ENCODE measurements at places on chromosomes 11 and 22. TPM values are rescaled to one million over a fixed set of nuclear protein-coding genes. Genes with fewer than 3 reads are reported as not detected.

GRCh38 chr11:80432057-80432456 is 991.2 kb upstream of the TENM4 start:
- DNase-seq: no peak

DNA sequence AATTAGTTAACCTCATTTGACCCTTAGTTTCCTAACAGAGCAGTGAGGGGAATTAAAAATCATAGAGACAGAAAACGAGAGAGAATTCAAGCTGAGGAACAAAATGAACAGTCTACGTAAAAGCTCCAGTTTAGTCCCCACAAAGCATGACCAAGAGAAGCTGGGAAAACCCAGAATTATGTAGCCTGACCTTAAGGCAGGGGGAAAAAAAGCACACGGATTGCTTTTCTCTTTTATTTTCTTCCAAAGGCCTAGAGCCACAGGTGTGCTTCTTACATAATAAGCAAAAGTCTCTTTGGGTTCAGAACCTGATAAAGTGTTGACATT is 514 bp upstream of the AMBRA1 start:
- DNase-seq: no peak

GRCh38 chr11:16941935-16942334 is 72.3 kb downstream of the PLEKHA7 start:
- DNase-seq: no peak

DNA sequence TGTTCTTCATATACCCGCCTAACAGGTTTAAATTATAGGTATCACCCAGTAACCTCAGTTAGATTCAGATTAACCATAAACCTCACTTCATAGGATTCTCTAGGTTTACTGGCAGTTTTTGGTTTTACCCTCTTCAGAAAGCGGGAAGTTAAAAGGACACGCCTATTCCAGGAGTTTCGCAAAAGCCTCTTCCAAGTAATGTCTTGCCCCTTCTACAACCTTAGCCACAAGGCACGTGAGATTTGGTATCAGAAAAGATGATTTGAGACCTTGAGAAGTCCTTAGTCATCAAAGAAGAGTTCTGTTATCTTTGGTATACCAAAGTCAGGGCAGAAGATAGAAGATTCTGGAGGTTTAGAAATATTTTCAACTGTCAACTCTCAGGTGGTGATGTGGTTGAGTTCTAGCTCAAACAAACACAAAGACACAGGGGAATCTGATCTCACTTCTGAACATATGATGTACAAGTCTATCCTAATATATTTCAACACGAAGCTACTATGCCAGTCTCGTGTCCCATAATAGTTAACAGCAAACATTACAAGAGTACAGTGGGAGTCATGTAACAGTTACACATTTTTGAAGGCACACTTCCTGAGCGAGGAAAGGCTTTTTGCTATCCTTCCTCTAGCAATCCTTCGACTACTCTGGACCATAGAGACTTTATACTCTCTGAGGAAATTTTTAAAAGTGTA is 103.5 kb downstream of the USP35 start:
- DNase-seq: no peak

- DNase-seq: no peak
Measured at GRCh38 chr11:61144511-61145179, 16.6 kb downstream of the VPS37C start.

DNA sequence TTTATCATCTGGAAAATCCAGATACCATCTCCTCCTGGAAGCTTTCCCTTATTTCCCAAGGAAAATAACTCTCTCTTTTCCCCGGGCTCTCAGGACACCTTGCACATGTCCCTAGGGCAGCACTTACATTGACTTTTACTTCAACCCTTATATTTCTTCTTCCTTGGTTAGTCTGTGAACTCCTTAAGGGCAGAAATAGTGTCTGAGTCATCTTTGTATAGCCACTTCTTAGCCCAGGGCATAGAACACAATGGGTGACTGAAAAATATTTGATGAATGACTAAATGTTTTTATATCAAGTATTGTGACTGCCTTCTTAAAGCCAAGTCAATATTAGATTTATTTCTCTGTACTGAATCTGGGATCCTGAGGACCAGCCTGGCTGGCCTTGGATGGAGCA is 45.4 kb upstream of the MYOD1 start:
- DNase-seq: no peak

GRCh38 chr22:41935015-41935351 is 8.4 kb upstream of the TNFRSF13C start:
- DNase-seq: no peak

DNA sequence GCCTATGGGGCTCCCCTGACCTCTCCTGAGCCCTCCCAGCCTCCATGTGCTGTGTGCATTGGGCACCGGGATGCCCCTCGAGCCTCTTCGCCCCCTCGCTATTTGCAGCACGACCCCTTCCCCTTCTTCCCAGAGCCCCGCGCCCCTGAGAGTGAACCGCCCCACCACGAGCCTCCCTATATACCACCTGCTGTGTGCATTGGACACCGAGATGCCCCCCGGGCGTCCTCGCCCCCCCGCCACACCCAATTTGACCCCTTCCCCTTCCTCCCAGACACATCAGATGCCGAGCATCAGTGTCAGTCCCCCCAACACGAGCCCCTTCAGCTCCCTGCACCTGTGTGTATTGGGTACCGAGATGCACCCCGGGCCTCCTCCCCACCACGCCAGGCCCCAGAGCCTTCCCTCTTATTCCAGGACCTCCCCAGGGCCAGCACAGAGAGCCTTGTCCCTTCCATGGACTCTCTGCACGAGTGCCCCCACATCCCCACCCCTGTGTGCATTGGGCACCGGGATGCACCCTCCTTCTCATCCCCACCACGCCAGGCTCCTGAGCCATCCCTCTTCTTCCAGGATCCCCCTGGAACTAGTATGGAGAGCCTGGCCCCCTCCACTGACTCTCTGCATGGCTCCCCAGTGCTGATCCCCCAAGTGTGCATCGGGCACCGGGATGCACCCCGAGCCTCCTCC is 28.8 kb downstream of the TRIOBP start:
- no peak for DNase-seq

DNA sequence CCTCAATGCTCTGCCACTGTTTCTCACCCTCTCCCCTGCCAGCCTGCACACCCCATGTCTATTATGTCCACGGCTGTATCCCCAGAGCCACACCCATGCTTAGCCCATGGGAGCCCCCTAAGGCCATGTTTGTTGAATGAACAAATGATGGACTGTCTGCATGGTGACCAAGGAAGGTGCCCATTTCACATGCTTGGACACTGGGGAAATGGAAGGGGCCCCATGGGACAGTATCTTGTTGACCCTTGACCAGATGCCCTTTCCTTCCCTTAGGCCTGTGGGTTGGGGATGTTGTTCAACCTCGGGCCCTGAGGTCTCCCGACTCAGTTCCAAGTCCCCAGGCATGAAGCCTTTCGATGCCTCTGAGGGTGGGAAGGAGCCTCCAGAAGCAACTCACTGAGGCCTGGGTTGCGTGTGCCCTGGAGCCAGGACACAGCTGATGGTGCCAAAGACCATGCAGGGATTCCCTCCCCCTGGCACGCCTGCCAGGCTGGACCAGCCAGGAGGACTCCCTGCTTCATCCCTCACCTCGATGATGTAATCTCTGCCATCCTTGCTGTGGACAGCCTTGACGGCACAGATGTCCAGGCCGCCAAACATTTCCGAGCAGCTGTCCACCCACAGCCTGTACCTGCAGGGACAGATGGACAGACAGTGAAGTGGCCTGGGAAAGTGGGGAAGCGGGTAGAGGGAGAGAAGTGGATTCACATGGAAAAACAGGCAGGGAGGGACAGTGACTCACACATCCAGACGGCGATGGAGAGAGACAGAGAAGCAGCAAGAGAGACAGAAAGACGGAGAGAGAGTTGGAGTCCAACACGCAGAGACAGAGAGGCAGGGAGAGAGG is 58.9 kb downstream of the FBXO7 start:
- DNase-seq: no peak

GRCh38 chr22:23315341-23315917 is 135.1 kb downstream of the BCR start:
- DNase-seq: peak; percentile 53

- no peak for DNase-seq
Measured at GRCh38 chr11:100638648-100639047, 48.4 kb upstream of the ARHGAP42 start.

GRCh38 chr11:70496591-70497535 is 98.5 kb downstream of the CTTN start:
- DNase-seq: no peak

GRCh38 chr11:86740628-86741483 is 59.5 kb upstream of the PRSS23 start:
- no peak for DNase-seq

GRCh38 chr11:119314726-119315125 is 2.2 kb downstream of the MCAM start:
- no peak for DNase-seq

DNA sequence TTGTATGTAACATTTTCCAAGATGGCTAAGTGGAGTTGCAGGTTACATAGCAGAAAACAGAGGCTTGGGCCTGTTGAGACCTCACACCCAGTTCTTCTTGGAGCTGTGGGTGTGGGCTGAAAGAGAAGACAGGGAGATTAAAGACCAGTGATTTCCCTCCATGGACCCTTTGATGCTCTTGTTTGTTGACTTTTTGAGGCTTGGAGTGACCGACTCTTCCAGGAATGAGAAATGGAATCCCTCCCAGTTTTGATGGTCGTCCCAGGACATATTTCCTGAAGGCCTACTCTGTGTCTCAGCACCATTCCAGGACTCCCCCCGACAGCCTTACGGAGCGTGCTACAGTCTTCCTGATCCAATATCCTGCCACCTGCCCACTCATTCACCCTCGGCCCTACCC is 96.9 kb downstream of the PTPRJ start:
- no peak for DNase-seq

GRCh38 chr11:62917906-62918502 is 3.2 kb downstream of the CHRM1 start:
- DNase-seq: no peak

DNA sequence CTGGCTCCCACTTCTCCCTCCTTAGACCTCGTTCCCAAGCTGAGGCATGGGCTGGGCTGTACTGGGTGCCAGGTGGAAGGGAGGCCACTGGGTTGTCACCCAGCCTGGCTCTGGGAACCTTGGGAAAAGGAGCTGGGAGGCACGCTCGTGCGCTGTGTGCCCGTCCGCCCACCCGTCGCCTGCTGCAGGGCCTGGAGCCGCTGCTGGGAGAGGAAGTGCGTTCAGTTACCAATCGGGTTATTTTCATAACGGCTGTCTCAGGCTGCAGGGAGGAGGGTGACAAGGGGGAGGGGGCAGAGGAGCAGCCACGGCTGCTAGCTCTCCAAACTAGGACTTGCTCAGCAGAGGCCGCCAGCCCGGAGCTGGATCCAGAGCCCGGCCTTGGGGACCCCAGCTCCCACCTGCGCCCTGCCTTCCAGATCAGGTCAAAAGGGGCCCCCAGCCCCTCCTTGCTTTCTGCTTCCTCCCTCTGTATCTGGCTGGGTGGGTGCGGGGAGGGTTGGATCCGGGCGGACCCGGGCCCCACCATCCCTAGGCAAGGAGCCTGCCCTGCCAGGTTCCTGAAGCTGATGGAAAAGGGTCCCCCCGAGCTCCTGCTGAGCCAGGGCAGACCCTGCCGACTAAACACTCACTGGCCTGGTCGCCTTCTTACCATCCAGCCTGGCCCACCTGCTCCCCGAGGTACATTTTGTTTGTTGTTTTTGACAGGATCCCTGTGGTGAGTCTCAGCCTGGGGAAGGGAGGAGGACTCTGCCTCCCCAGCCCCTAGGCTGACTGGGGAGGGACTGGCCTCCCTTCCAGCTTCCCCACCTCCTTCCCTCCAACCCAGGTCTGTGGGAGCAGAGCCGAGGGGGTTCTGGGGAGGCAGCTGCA is 14.3 kb downstream of the DGKZ start:
- no peak for DNase-seq

DNA sequence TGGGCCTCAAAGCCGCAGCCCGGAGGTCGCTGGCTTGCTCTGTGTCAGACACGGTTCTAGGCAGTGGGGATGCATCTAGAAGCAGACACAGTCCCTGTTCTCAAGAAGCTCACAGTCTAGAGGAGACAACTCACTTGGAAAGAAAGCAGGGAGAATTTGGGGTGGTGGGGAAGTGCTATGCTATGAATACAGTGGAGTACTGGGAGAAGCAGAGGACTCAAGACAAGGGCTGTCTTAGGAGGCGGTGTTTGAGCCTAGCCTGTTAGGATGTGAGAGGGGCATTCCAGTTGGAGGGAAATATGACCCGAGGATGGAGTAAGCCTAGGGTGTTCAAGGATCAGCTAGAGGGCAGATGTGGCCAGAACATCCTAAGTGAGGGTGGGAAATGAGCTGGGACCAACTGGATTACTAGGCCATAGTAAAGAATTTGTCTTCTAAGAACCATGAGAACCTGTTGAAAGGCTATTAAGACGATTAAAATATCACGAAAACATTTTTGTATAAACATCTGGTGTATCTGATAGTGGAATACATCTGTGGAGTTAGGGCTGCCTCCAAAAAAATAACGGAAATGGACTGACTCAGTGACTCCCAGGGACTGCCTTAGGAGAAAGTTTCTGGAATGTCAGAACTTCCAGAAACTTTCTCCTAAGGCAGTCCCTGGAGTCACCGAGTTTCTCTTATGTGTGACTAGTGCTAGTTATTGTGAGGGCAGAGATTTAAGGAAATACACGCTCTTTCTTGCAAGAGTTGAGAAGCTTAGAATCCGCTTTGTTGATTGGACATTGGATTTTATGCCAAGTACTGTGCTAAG is 1.1 kb upstream of the PITPNB start:
- DNase-seq: no peak

DNA sequence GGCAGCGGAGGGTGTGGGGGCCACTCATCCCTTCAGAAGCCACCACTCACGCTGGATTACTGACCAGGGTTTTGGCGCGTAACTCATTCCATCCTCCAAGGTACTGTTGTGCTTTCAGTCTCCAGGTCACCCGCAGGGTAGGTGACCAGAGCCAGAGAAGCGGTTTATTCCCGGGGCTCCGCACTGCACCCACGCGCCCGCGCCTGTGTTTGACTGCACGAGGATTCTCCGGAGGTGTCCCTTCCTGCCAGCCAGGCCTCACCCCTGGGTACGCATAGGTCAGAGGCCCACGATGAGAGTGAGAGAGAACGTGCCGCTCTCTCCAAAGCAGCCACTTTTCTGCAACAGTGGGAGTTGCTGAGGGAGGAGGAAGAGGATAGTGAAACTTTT is 55.5 kb downstream of the TRAF6 start:
- DNase-seq: no peak

GRCh38 chr11:114260077-114260476 is 36.1 kb upstream of the NNMT start:
- DNase-seq: no peak

- no peak for DNase-seq
Measured at GRCh38 chr11:69699213-69699612, 4.6 kb downstream of the FGF19 start.

GRCh38 chr22:20636075-20636812 is 128.8 kb downstream of the MED15 start:
- no peak for DNase-seq

Gene SCGB1C1
- total RNA-seq: not detected

Gene FHIP1B
- total RNA-seq: 27.7 TPM

Gene DEUP1
- total RNA-seq: not detected

Gene FGF4
- total RNA-seq: not detected

Gene SREBF2
- total RNA-seq: 307 TPM

Gene LMNTD2
- total RNA-seq: 8.6 TPM

Gene KCNQ1
- total RNA-seq: 6.5 TPM

Gene HOATZ
- total RNA-seq: not detected

Gene LMO2
- 34.4 TPM for total RNA-seq

Gene TUBA8
- total RNA-seq: 2.4 TPM

Gene ALX4
- not detected for total RNA-seq

Gene MPZL2
- not detected for total RNA-seq

Measured in activated B cell treated with CpG ODN at 0.5 μM for 24 hours (primary cell).